ENCODE measurements at places on chromosomes 3 and 15. TPM values are rescaled to one million over a fixed set of nuclear protein-coding genes. Genes with fewer than 3 reads are reported as not detected.

Gene DNAH1
- 5.7 TPM for polyA plus RNA-seq

DNA sequence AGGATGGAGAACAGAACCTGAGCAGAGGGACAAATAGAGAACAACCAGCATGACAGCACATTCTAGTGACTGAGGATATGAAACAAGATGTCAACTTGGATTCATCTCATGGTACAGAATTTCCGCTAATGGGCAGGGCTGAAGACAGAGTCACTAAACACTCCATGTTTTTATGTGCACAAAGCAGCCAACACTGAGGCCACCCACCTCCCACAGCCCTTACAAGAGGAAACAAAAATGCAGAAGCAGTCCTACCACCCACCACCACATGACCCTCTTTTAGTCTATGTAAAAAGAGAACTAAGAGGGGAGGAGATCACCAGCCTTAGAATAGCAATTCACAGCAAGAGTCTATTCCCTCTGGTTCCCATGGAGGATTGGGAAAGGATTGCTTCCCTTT is 131.4 kb upstream of the UBE2E2 start:
- no peak for DNase-seq

DNA sequence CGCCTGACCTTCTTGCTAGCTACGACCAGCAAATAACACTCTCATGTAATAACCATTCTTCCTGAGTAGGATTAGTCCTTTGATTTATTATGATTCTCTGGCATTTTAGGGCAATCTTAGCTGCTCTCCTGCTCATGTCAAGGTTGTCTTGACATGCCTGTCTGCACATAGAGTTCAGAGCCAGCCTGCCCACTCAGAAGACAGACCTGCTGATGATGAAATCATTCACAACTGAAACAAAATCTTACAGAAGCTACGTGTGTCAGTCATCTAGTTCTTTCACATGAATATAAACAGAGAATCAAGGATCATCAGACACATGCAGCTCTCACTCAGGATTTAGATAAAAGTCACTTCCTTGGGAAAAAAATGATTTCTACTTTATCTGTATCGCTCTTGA is 173.6 kb upstream of the LYSMD4 start:
- no peak for DNase-seq

Gene SAXO2
- polyA plus RNA-seq: 6.7 TPM

Gene TM4SF4
- polyA plus RNA-seq: 0.76 TPM

GRCh38 chr15:57614241-57614640 is 22.5 kb downstream of the MYZAP start:
- DNase-seq: no peak

Gene ZNF860
- polyA plus RNA-seq: 2.6 TPM

Data from left renal pelvis (tissue), 4 donors.